ENCODE measurements at places on chromosomes 13 and 19.

DNA sequence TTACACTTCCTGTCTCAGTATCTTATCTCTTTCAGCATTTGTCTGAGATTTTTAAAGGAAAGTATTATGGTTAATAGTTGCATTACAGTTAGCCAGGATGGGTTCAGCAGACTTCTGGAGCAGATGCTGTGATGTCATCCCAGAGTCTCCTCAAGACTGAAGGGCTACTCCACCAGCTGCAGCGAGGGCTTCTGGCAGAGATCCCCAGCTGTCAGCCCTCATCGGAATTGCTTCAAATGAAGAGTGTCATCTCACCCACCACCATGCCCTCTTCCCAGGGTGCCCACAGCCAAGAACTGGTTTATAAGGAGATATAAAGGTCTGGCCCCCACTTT, 84.4 kb downstream of the FAM216B start:
- DNase-seq = no peak

- DNase-seq = no peak
Observed at GRCh38 chr13:64568748-64569147, 2661.4 kb downstream of the PCDH9 start.

- no peak for DNase-seq
Observed at GRCh38 chr13:48828962-48829411, 146.7 kb upstream of the FNDC3A start.

DNA sequence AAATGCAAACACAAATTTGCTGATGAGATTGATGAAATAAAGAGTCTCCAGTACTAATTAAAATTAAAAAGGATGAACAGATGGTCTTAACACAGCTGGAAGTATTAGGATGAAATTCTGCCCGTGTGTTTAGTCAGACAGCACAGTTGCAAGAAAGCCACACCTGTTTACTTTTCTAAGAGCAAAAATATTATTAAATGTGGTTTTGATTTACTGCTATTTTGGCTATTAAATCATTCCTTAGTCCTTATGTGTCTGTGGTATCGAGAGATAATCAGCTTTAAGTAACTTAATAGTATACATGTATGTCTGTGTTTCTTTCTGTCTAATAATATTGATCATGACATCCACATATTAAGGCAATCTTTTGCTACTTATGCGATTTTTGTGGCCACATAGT, 494.9 kb downstream of the GPC6 start:
- DNase-seq = no peak

DNA sequence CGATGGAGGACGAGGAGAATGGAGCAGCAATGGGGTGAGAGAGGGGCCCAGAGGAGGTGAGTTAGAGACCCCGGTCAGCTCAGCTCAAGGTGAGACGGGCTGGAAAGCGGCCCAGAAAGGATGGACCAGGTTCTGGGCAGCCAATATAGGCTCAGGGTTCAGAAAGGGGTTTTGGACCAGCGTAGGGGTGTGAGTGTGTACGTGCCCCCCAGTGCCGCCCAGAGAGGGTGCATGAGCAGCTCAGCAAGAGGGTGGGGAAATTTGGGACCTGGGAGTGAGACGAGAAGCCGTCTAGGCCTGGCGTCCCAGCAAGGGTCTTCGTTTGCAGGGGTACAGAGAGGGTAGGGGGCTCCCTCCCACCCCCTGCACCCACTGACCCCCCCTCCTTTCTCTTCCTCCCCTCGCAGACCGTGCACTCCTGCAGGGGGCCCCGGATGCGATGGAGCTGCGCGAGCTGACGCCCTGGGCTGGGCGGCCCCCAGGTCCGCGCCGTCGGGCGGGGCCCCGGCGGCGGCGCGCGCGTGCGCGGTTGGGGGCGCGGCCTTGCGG, 12.1 kb downstream of the FUT6 start:
- DNase-seq = no peak

GRCh38 chr19:12952488-12953137, 4.4 kb downstream of the GADD45GIP1 start:
- no peak for DNase-seq

GRCh38 chr19:932648-933552, 7.1 kb downstream of the ARID3A start:
- no peak for DNase-seq

GRCh38 chr13:104296286-104296685, 1230.1 kb upstream of the SLC10A2 start:
- DNase-seq = no peak

DNA sequence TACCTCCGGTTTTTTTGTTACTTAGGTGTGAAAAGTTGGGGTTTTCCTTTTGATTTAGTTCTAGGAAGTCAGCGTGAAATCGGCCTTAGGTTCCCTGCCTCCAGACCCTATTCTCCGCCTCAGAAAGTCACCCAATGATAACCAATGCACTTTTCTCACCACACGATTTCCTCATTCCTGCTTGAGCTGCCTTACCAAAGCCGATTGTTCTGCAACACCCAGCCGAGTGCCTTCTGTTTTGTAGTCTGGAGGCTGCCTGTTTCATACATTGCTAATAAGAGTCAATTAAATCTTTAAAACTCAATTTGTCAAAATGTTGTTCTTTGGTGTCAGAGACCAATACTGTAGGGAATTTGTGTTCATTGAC, 39.7 kb downstream of the GJA3 start:
- no peak for DNase-seq

DNA sequence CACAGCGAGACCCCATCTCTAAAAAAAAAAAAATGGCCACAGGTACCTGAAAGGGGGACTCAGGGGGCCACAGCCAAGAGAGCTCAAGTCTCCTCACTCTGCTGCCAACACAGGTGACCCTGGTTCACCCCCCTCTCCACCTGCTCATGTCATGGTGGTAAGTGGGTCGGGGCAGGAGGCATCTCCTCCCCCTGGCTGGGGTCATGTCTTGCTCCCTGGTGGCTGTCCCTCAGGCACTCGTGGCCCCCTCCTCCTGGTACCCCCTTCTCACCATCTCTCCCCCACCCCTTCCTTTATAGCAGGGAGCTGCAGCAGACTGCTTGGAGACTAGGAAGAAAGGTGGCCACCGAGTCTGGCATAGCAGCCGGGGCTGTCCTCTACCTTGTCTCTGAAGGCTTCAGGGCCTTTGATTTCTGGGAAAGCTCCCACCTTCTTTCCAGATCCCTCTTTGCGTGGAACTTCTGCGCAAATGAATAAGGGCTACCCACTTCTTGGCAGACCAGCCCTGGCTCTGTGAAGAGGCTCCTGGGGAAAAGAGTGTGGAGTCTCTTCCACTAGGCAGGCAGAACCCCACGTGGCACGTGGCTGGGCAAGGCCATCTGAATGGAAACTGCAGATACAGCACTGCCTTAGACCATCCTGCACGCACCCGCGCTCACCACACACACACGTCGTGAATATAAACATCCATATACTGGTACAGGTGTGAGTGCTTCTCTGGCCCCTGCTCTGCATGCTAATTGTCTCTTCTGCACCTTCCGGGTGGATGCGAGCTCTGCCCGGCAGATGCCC, 20.1 kb upstream of the MIER2 start:
- DNase-seq = no peak

DNA sequence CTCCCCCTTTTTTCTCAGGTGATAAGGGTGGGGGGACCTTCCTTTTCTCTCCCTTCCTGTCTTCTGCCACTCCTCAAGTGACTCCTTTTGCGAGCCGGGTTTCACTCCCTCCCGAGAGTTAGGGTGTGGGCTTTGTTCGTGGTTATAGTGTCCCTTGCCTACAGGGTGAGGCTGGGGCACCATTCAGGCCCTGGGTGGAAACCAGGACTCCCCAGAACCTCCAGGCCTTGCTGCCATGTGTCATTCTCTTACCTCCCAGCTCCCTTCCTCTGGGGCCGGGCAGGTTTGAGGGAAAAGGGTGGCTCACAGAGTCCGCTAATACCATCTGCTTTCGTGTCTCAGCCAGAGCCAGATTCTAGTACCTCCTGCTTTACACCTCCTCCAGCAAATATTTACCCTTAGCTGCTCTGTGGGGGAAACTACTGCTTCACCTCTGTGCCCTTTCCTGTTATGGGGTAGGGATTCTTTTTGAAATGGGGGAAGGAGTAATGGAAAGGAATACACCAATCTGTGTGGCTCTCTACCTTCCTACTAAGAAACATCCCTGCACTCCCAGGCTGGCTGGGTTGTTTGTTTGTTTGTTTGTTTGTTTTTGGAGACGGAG, 2.8 kb downstream of the ACTN4 start:
- no peak for DNase-seq

All from testis (tissue), 5 donors.